ENCODE measurements at places on chromosomes 2 and 18.
A peak's percentile ranks its signal among the peaks of the same experiment; 100 is the strongest.

DNA sequence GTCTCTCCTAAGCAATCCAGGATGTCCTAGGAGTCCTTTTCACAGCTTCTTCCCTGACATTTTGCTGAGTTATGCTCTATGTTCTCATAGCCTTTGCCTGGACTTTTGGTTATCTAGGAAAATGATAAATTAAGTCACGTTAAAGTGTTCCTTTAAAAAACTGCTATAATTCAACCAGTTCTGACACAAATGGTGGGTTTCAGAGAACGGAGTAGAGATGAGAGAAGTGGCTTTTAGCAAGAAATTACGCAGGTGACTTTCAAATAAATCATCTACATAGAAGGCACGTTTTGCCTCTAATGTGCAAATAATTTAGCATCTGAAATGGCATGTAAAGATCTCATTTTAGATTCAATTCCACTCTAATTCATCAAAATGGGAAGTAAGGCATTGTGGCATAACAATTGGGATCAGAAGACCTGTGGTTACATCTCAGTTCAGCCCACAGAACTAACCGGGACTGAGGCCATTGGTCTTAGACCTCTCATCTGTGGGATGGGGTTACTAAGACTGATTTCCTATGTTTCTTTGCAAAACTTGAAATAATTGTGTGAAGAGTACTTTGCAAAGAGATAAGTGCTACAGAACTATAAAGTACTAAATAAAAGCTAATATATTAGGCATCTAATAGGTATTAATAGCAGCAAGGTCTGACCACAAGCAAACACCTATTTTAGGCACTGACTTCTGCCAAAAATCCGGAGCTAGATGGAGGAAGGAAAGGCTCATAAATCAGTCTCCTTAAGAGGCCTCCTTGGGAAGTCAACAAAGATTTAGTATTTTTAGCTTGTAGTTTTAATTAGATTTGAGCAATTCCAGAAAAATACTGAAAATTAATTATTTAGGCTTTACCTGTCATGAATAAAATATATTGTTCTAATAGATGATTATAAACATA lies 211.4 kb downstream of the PIEZO2 start:
- no peak for DNase-seq

GRCh38 chr18:79534356-79534755 lies 138.6 kb downstream of the NFATC1 start:
- no peak for DNase-seq

GRCh38 chr18:36152781-36153180 lies 23.1 kb downstream of the ELP2 start:
- DNase-seq: no peak

GRCh38 chr18:62812242-62812641 lies 96.9 kb downstream of the PHLPP1 start:
- DNase-seq: no peak

DNA sequence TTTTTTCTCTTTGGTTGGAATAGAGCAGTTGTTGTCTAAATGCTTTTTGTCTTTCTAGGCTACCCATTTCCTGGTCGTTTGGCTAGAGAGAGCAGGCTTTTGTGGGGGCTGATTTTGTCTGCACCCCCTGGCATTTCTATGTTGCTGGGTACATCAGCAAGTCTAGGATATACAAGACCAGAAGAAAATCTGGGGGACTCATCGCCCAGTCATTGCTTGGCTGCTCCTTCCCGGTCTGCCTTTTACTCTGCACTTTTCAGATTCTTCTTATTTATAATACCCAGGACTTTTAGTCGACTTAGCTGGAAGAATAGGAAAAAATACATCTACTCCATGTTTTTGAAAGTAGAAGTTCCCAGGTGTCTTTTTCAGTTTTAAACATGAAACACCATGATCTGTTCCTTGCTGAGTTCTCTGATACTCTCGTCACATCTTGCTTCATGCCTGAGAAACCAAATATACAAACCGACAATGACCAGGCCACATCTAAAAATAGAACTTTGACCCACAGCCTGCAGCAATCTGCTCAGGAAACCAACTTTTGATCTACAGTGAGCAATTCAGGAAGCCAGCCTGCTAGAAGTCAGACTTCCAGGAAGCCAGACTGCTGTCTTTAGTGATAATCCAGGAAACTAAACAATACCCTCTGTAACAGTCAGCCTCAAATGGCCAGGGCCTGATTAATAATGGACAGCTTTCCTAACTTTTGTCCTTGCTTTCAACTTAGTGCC lies 163.8 kb upstream of the MEX3C start:
- DNase-seq: no peak

DNA sequence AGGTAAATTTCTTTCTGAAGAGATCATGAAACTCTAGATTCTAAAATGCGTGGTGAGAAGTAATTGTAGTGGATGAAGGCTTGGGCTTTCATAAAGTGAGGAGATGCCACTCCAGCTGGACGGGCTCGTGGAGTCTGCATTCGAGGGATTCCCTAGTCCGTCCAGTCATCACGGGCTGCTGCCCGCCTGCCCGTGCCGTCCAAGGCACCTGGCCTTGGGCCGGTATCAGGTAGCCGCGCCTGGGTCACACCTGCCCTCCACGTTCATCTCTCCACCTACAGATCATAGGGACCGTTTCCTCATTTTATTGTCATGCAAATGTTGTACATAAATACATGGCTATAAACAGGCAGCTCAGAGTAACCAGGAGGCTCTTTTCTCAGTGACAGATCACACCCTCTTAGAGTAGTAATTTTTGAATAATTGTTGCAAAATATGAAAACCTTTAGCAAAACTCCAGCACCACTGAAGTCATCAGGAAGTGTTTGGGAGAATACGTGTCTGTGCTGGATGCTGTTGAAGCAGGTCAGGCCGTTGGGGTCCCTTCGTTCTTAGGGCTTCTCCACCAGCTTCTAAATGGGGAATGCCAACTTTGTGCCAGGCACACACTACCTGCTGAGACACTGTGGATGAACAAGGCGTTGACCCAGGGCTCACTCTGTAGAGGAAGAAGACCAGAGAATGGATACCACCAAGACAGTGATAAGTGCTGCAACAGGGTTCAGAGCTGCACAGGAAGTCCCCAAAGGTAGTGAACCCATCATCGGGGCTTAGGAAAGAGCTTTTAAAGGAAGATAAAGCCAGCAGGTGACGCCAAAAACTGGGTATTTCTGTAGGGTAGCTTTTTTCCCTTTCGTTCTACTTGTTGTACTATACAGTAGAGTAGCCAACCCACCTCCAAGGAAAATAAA lies 112.5 kb downstream of the FAM210A start:
- DNase-seq: no peak

DNA sequence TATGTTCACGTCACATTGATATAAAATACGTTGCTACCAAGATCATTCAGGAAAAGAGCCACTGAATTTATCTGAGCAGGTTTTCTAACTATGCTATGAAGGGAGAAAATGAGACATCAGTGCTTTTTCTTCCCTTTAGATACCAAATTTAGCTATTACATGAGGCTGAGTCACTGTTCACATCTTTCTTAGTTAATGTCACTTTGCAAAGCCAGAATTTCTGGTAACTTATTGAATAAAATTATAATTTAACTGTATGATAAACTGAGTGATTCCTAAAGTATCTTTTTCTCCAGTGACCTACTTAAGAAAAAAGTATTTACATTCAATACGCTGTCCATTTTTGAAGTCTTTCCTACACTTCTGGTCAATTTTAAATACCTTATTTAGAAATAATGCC lies 22.7 kb downstream of the C1D start:
- no peak for DNase-seq

- DNase-seq: no peak
These were observed 19.9 kb upstream of the UGT1A8 start for GRCh38 chr2:233597522-233597921.

DNA sequence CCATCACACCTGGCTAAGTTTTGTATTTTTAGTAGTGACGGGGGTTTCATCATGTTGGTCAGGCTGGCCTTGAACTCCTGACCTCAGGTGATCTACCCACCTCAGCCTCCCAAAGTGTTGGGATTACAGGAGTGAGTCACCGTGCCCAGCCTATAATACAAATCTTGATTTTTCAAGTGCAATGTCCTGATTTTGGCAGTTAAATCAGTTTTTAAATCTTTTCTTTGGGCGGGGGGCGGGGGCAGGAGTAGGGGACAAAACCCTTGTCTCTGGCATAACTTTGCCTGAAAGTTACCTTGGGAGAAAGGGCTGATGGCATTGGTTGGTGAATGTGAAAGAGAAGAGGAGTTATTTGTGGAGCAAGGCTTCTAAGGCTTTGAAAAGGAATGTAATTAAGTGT lies 12.3 kb downstream of the GALNT1 start:
- no peak for DNase-seq

DNA sequence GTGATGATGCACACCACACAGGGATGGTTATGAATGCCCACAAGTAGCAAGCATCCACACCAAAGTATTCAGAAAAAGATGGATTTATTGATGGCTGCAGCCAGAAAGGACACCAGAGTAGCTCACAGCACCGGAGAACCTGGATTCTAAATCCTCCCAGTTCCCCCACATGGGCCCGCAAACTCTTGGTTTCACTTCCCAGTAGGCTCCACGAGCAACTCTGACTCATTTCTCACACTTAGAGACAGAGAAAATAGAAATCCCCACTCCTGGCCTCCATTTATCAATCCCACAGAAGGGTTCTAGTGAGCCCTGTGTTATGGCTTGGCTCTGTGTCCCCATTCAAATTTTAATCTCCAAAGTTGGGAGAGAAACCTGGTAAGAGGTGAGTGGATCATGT lies 426.7 kb upstream of the MYT1L start:
- DNase-seq: no peak

- DNase-seq: no peak
These were observed 20.1 kb upstream of the PPP3R1 start for GRCh38 chr2:68272246-68272994.

GRCh38 chr2:64019083-64019974 lies at the start of gene VPS54:
VPS54 (minus strand) TSS chr2:64019428; CDS start chr2:63983999, 35,429 bp downstream.
- DNase-seq: peak; percentile 29

DNA sequence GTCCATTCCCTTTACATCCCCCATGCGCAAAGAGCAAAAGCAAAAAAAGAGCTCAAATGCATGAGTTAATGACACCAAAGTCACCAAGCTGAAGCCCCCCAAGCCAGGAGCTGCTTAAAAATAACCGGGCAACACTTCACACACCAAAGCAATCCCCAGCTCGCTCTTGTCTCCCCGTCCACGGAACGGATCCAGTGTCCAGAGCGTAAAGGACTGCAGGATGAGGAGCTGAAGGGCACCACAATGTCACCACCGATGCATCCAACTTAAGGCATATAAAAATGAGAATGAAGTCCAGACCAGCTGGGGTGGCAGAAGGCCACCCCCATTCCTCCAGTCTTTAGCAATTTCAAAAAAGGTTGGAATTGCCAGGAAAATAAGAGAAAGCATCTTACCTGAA lies 8.7 kb downstream of the SMAD7 start:
- no peak for DNase-seq

- DNase-seq: no peak
These were observed 14.0 kb downstream of the ASPRV1 start for GRCh38 chr2:69947325-69947931.

- peak; percentile 17 for DNase-seq
These were observed 27.9 kb downstream of the IL37 start for GRCh38 chr2:112938904-112939303.

DNA sequence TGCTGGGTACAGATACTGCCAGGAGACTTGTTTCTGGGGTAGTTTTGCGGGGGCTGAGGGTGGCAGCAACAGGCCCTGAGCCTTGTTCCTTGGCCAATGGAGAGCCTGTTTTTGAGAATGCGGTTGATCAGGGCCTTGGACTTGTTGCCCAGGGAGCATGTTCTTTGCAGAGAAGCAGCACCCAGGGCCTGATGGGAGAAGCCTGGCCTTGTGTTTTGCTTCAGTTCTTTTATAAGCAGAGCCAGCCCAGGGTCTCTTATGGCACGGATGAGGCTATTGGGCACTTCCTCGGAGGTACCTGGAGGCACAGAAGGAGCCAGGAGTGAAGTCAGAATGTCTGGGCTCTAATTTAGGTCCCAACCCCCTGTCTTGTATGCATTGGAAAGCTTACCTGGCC lies 85.1 kb upstream of the MCFD2 start:
- no peak for DNase-seq

DNA sequence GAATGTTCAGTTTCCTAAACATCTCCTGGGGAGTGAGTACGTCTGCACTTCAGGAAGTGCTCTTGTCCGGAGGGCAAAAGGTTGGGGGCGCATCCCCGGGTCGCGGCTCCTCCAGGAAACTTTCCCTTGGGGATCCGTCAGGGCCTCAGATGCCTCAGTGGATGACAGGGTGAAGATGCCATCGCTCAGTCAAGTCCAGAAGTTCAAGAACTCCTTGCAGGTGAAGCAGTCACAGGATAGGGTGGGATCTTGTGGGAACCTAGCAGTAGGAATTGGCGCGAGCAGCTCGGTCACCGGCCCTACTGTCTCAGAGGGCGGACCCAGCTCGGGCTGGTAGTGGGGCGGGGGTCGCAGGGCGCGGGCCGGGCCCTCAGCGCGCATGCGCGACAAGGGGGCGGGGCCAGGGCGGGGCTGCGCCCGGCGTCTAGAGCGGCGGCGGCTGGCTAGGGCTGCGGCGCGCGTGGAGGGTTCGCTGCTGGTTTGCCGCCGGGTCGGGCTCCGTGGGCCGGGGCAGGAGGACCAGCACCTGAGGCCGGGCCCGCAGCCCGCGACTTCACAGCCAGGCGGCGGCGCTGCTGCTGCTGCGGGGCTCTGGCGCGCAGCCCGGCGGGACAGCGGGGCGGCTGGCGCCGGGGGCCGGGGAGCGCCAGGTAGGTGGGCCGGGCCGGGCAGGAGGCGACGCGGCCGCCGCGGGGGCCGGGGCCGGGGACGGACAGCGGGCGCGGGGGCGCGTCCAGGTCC lies at the start of gene INPP4A:
Gene INPP4A (plus strand): TSS at position 423 of the 741 bp plus-strand sequence. CDS start 75,191 bp downstream, outside the sequence.
- DNase-seq: no peak

DNA sequence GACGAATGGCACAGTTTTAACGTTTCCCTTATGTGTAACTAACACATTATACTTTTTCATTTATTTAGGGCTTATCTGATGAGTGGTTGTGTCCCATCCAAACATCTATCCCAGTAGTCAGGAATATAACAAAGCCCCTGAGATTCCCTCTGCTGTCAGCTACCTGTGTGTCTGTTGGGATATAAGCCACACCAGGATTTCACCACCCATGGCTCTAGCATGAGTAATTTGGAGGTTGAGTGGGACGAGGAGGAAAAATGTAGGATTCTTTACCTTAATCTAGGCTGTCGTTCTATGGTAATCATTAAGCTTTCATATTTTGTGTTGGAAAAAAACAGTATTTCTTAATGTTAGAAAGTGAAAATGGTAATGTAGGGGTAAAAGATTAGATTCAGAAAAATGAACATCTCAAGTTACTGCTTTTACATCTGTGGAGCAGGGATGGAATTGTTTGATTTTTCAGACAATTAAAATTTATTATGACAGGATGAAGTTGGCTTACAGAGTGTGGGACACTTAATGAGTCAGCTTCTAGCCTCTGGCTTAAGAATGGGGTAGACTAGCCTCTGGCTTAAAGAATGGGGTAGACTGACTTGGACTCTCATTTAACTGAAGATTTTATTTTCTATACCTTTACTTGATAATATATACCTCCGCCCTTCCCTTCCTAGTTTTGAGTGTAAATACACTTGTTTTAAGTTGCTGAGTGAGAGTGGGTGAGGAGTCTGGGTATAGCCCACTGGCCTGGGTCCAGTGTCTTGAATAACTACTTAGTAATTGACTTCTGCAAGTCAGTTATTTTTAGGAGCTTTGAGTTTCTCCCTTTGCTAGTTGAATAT lies 88.5 kb upstream of the RANBP2 start:
- DNase-seq: no peak

Data from smooth muscle cell of the brain vasculature (primary cell).